K562 (cell line): ENCODE measurements at places on chromosomes 11 and 22. TPM values are rescaled to one million over a fixed set of nuclear protein-coding genes. Genes with fewer than 3 reads are reported as not detected.

GRCh38 chr22:44802071-44802700 is 49.8 kb downstream of the ARHGAP8 start:
- peak; percentile 15 for DNase-seq

- peak; percentile 95 for DNase-seq
Observed at GRCh38 chr11:61949169-61950034, 749 bp upstream of the BEST1 start.

NAV2 gene
- polyA plus RNA-seq: 0.05 and 0.08 TPM in 2 replicates

DNA sequence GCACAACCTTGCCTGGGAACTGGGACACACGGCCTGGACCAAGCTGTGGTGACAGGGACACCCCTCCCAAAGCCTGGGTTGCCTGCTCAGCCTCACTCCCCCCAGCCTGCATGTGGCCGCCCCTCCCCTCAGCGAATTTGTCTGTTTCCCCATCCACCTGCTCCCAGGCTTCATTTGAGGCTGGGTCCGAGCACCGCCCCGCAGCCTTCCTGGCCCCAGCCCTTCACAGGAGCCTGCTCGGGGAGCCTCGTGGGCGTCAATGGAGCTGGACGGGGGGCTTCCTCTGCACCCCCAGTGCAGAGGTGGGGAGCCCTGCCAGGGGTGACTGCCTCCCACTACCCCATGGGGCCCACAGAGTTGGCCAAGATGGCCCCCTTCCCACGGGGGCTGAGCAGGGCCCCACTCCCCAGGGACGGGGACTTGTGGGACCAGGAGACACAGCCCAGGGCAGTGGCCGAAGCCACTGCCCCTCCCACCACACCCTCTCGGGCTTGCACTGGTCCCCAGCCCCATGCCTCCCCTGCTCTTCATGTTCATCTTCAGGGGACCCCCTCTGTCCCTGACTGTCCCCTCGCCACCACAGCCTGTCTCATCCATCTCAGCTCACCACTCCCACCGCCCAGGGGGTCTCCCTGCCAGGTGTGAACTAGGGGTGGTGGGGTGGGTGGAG is 91.7 kb downstream of the WNT7B start:
- no peak for DNase-seq

GRCh38 chr11:110509472-110509871 is 79.7 kb downstream of the FDX1 start:
- no peak for DNase-seq

OR9G1 gene
- polyA plus RNA-seq: not detected in 2 replicates

SELENOH gene
- polyA plus RNA-seq: 278 and 299 TPM in 2 replicates

GRCh38 chr11:11534981-11535380 is 86.8 kb downstream of the GALNT18 start:
- no peak for DNase-seq

BEST1 gene
- 1.3 TPM in 2 replicates for polyA plus RNA-seq

TOM1 gene
- 13.1 and 13.9 TPM in 2 replicates for polyA plus RNA-seq

DNA sequence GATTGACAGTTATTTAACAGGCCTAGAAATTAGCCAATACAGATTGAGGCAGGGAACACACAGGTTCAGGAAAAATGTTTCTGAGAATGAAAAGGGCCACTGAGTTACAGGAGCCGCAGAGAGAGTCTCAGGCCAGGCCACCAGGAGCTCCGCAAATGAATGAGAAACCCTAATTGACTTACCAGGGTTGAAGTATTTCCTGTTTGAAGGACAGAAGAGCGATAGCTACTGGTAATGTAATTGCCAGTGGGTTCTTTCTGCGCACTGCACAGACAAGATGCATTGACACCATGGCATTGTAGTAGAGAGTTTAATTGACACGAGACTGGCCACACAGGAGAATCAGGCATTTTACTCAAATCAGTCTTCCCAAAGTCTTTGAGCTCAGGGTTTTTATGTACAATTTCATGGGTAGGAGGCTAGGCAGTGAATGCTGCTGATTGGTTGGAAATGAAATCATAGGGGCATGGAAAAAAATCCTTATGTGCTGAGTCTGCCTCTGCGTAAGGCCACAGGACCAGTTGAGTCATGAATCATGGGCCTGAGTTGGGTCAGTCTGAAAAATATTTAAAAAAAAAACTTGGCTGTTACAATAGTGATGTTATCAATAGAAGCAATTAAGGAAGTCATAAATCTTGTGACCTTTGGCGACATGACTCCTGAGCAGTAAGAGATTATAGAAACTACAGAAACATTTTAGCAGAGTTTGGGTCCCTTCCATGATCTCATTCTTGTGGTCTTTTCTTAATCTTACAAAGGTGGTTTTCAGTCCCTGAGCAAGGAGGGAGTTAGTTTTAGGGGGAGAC is 203.8 kb downstream of the CASP12 start:
- no peak for DNase-seq

HMBS gene
- polyA plus RNA-seq: 294 and 314 TPM in 2 replicates

DNA sequence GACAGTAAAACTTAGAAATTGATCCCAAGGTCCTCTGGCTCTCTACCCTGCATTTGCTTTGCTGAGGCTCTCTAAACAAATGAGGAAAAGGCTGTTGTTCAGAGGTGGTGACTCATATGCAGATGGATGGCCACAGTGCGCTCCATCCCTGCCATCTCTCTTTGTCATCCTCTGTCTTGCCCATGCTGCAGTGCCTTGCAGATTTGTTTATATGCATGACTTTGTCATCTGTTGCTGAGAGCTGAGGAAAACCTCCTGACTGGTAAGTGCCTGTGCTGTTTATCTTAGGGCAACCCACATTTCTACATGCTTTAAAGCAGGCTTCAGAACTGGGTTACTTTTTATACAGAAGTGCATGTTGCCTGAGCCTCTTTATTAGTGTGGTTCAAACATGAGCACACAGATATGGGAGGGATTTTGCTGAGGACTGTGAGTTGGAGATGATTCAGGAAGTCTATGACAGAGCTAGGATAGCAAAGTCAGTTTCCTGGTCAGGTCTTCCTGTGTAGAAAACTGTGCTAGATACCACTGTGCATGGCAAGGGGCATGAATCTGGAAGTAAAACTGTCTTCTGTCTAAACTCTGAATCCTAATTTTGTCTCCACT is 57.4 kb downstream of the JAM3 start:
- DNase-seq: no peak

DNA sequence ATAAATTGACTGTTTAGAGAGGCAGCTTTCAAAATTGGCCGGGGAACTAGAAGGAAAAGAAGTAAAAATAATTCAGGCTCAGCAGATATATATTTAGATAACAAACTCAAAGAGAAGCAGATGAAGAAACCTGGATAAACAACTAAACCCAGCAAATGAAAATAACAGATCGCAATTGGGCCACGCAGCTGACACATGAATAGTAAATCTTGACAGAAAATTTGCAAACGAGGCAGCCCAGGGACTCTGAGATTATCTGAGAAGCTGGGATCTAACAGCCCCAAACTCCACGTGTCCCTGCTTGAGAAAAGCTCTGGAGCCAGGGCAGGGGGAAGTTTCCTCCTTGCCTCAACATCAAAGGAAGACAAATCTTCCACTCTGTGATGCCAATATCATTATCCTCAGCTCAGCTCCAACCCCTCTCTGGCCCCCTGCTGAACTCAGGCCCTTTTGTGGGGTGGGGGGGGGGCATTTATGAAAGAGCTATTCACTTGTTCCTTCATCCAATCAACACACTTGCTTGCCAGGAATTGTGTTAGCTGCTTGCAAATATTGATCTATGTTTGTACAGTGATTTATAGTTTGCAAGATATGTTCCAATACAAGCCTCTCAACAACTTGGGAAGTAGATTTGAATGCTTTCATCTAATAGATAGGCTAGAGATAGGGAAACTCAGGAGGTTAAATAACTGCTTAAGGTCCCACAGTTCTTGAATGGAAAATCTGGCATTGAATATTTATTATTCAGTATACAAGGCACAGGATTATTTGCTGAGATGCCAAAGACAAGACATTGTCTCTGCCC is 72.5 kb upstream of the C11orf87 start:
- DNase-seq: no peak

DNA sequence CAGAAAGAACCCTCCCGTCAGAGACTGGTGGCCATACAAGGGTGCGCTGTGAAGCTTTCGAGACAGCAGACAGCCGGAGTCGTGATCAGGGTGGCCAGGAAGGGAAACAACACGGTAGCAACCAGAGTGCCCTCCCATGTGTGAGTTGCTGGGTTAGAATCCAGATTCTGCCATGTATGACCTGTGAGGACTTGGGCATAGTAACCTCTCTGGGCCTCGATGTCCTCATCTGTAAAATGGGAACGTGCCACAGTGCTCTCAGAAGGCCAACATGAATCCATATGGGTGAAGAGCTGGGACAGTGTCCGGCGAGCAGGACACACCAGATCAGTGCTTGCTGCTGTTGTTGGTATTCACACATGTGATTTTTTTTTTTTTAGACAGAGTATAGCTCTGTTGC is 7.6 kb upstream of the FGF3 start:
- no peak for DNase-seq

UBQLNL gene
- 0.24 TPM in 1 of 2 replicates, not detected in the other for polyA plus RNA-seq

DNA sequence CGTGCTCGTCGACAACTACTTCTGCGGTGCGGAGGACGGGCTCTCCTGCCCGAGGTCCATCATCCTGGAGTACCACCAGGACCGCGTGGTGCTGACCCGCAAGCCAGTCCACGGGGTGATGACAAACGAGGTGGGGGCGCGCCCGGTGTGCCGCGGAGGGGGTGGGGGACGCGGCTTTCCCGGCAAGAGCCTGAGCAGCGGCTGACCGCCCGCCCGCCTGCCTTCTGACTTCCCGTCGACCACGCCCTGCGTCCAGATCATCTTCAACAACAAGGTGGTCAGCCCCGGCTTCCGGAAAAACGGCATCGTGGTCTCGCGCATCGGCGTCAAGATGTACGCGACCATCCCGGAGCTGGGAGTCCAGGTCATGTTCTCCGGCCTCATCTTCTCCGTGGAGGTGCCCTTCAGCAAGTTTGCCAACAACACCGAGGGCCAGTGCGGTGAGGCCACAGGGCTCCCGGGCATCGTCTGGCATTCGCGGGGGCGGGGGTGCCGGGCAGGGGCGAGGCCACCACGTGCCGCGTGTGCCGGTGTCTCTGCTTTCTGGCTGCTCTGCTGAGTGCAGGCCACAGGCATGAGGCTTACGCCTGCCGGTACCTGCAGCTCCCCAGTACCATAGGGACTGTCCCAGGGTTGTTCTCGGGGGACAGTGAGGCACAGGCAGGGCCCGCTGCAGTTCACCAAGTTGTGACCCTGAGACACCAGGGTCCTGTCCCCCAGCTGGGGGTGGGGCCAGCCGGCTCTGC is 28.5 kb upstream of the MUC5B start:
- no peak for DNase-seq

DNA sequence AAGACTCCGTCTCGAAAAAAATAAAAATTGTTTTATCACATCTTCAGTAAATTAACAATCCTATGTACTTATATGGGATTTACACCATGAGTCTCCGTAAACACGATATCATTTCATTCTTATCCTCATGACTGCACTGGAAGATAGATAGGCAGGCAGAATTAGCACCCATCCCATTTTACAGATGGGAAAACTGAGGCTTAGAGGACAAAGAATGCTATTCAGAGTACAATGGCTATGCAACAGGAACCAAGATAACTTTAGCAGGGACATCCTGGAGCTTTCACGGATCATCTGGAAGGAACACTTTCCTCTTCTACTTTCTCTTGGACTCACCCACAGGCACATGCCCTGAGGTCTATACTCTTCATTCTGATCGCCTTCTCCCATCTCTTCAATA is 14.6 kb upstream of the SGSM1 start:
- DNase-seq: no peak

HPX gene
- 0.57 and 0.69 TPM in 2 replicates for polyA plus RNA-seq

BBS1 gene
- 11.4 and 19.8 TPM in 2 replicates for polyA plus RNA-seq

- DNase-seq: no peak
Observed at GRCh38 chr11:35735411-35735810, 72.8 kb downstream of the TRIM44 start.

DNA sequence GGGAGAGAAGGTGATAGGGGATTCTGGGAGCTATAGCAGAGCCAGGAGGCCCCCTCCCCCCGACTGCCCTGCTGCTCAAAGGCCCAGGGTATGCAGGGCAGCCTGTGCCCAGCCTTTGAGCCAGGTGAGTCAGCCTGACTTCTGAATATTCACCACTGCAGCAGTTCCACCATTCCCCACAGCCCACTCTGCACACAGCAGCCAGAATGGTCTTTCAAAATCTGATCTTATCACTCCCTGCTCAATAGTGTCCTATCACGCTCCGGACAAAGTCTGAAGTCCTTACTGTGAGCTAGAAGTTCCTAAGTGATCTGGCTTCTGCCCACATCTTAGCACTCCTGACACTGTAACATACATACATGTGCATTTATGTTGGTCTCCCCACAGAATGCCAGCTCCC is 111.7 kb downstream of the BUD13 start:
- DNase-seq: no peak

DNA sequence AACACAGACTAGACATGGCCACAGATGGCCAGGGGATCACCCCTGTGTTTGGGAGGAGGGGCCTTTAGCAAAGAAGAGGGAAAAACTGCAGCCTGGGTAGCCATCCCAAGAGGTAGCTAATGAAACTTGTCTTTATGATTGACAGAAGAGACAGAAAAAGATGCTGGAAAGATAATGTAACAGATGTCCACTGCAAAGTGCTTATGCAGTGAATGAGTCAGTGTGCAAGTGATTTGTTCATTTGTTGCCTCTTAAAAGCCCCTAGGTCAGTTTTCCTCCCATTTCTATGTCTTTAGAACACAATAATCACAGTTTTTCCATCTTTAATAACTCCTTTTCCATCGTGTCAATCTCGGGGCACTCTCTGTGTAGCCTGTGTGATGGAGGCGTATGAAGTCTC is 57.2 kb downstream of the INSC start:
- DNase-seq: no peak

DNA sequence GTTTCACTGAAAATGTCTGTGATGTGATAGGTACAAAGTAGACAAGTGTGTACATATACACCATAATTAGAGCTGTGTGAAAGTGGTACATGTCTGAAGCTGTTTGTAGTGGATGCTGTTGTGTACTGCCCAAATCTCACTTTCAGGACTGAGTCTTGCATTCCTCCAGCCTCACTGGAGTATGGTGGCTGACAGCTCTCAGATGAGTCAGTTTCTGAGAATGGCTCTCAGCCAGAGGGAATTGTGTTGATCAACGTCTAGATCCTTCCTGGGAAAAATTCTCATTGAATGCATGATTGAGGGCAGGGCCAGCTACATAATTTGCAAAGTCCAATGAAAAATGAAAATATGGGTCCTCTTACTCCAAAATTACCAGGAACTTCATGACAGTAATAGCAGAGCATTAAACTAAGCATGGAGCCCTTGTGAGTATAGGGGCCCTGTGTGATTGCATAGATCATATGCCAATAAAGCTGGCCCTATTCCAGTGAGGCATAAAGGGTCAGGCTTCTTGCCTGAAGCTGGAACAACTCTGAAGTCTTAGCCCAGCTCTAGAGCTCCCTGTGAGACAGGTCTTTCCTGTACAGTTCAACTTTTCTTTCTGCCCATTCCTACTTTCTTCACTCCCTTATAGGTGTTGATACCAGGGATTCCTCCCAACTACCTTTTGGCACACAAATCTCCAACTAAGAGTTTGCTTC is 10.8 kb upstream of the CYP2R1 start:
- no peak for DNase-seq
